Endodermal cell (in vitro differentiated cells): ENCODE measurements at places on chromosomes 2 and 18.

GRCh38 chr18:31598021-31598805, 6.5 kb downstream of the TTR start:
- no peaks in the 10 kb centered on the region for H3K27me3 ChIP-seq
- no peak for DNase-seq
- H3K4me1 ChIP-seq = no peaks in the 10 kb centered on the region

DNA sequence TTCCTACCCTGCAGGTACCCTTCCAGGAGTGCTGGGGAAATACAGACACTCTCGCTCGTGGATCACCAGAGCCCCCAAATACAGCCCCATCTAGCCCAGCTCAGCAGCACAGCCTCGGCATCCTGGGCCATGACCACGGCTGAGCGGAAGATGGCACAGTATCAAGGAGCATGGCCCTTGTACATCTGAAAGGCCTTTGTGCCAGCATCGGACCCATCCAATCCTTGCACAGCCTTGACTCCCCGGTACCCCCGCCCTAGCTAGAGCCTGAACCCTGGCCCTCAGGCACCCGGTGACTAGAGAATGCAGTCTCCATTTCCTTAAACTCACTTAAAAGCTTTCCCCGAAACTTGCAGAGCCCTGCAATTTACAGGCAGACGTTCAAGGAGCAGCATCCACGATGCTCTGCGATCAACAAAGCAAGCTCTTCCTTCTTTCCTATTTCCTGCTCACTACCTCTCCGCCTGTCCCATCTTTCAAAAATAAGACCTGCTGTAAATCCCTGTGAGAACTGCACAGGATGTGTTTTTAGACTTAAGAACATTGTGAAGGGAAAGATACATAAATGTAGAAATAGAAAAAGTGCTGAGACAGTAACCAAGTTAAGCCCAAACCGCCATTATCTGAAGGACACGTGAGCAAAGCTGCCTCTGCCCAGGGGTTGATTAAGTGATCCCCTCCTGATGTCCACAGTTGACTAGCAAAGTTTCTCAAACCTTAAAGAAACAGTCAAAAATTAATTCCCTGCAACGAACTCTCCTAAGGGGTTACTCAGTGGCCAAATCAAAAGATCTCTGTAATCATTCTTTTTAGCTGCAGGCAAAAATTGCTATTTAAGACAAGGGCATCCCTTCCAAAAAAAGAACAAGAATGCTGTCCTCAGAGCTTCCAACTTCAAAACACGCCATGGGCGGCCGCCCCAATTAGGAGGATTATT, 48.5 kb downstream of the ZNF516 start:
- H3K27ac ChIP-seq = no peak overlapping the region
- DNase-seq = no peak
- no peaks in the 10 kb centered on the region for H3K36me3 ChIP-seq
- no peaks in the 10 kb centered on the region for H3K27me3 ChIP-seq

- no peak for DNase-seq
- H3K4me1 ChIP-seq = peaks cover 2% of the 10 kb centered on the region
- no peaks in the 10 kb centered on the region for H3K27me3 ChIP-seq
- H3K27ac ChIP-seq = no peak overlapping the region
These were observed 42.0 kb upstream of the MSH2 start for GRCh38 chr2:47360927-47361326.

- no peak overlapping the region for H3K27ac ChIP-seq
- peak; percentile 81 for DNase-seq
- no peaks in the 10 kb centered on the region for H3K36me3 ChIP-seq
- H3K27me3 ChIP-seq = peaks cover 100% of the 10 kb centered on the region
- H3K4me3 ChIP-seq = no peak overlapping the region
These were observed 31.1 kb upstream of the ATP6V1B1 start for GRCh38 chr2:70904371-70905216.

- H3K36me3 ChIP-seq = no peaks in the 10 kb centered on the region
- no peak for DNase-seq
- H3K27ac ChIP-seq = no peak overlapping the region
These were observed 68.8 kb upstream of the ZNF397 start for GRCh38 chr18:35172009-35172408.

DNA sequence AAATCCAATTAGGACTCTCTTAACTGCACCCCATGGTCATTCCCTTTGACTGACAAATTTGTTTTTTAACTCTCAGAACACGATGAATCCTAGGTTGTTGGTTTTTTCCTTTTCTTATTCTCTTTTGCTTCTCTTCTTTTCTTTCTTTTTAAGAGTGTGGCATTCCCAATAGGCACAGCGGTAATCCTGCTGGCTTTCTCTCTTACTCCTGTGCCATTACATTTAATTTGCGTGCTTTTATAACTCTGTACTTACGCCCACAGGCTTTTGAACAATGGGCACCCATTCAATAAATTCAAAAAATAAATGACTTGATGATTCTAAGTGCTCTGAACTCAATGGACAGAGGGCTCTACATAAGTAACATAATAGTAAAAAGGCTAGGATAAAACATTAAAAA, 189.0 kb upstream of the SMAD7 start:
- H3K27me3 ChIP-seq = no peaks in the 10 kb centered on the region
- H3K4me3 ChIP-seq = no peak overlapping the region
- peaks cover 10% of the 10 kb centered on the region for H3K4me1 ChIP-seq
- H3K36me3 ChIP-seq = no peaks in the 10 kb centered on the region
- H3K27ac ChIP-seq = no peak overlapping the region

- no peaks in the 10 kb centered on the region for H3K27me3 ChIP-seq
- H3K27ac ChIP-seq = no peak overlapping the region
- H3K4me1 ChIP-seq = no peaks in the 10 kb centered on the region
- no peak overlapping the region for H3K4me3 ChIP-seq
- no peak for DNase-seq
These were observed 679.1 kb upstream of the ZEB2 start for GRCh38 chr2:145199042-145199441.

GRCh38 chr2:232236200-232236599, 142.4 kb upstream of the ALPP start:
- DNase-seq = no peak
- H3K4me3 ChIP-seq = no peak overlapping the region
- H3K27me3 ChIP-seq = peaks cover 30% of the 10 kb centered on the region

DNA sequence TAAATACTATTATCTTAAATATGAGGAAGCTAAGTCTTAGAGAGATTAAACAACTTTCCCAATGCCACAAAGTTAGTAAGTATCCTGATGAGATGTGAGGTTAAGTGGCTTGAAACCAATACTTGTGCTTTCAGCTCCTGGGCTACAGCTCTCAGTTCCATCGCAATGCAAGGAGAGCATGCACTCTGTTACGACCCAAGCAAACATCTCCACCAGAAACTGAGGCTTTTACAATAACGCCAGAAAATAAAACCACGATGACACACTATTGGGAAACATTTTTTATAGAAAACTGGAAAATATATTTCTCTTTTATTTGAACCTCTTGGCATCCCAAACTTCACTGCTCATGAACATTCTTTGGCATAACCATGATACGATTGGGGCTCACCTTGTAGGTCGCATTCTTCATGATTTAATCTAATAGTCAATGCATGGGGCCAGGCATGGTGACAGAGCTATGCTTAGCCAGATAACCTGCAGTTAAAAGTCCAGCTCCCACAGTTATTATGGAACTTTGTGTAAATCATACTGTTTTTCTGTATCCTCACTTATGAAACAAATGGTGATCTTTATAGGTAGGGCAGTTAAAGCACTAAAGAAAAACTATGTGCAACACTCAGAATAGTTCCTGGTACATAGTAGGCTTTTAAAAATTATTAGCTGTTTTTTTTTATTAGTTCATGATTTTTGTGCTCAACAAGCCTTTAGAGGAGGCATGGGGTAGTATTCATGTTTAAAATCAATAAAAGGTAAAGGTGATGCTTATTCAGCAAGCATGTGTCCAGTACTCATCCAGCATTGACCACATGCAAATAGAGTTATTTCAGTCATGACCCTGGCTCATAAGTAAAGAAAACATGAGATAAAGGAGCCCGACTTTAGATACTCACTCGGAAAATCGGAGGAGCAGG, 238.3 kb upstream of the TRIB2 start:
- H3K4me1 ChIP-seq = no peaks in the 10 kb centered on the region
- DNase-seq = no peak
- H3K27ac ChIP-seq = no peak overlapping the region

- no peak overlapping the region for H3K27ac ChIP-seq
- H3K4me3 ChIP-seq = no peak overlapping the region
- H3K36me3 ChIP-seq = no peaks in the 10 kb centered on the region
- no peaks in the 10 kb centered on the region for H3K27me3 ChIP-seq
- no peaks in the 10 kb centered on the region for H3K4me1 ChIP-seq
- no peak for DNase-seq
These were observed 43.5 kb downstream of the SPTBN1 start for GRCh38 chr2:54499661-54500060.

GRCh38 chr2:221492636-221493035, 79.5 kb downstream of the EPHA4 start:
- DNase-seq = no peak
- H3K4me3 ChIP-seq = no peak overlapping the region
- H3K27ac ChIP-seq = no peak overlapping the region
- H3K36me3 ChIP-seq = peaks cover 33% of the 10 kb centered on the region
- peaks cover 16% of the 10 kb centered on the region for H3K4me1 ChIP-seq

GRCh38 chr18:32167980-32168730, 21.7 kb upstream of the MEP1B start:
- H3K27me3 ChIP-seq = no peaks in the 10 kb centered on the region
- H3K27ac ChIP-seq = no peak overlapping the region
- H3K36me3 ChIP-seq = no peaks in the 10 kb centered on the region
- no peak for DNase-seq
- H3K4me1 ChIP-seq = no peaks in the 10 kb centered on the region
- no peak overlapping the region for H3K4me3 ChIP-seq

DNA sequence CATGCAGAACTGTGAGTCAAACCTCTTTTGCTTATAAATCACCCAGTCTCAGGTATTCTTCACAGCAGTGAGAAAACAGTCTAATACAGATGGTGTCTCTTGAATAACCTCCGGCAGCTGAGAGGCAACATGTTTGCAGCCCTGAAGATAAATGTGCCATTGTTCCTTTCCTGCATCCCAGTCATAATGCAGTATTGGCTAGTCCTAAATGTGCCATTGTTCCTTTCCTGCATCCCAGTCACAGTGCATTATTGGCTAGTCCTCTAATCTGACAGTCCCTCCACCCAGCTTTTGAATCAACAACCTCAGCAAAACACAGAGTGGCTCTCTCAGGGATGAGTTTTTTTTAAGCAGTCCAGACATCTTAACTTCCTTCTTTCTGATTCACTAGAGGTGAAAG, 550.7 kb downstream of the RIT2 start:
- H3K4me1 ChIP-seq = no peaks in the 10 kb centered on the region
- peaks cover 5% of the 10 kb centered on the region for H3K27me3 ChIP-seq
- H3K36me3 ChIP-seq = no peaks in the 10 kb centered on the region
- DNase-seq = no peak
- no peak overlapping the region for H3K27ac ChIP-seq
- H3K4me3 ChIP-seq = no peak overlapping the region

GRCh38 chr2:15805772-15806171, 134.6 kb upstream of the MYCN start:
- no peaks in the 10 kb centered on the region for H3K27me3 ChIP-seq
- peaks cover 3% of the 10 kb centered on the region for H3K4me1 ChIP-seq
- DNase-seq = no peak
- H3K27ac ChIP-seq = no peak overlapping the region

DNA sequence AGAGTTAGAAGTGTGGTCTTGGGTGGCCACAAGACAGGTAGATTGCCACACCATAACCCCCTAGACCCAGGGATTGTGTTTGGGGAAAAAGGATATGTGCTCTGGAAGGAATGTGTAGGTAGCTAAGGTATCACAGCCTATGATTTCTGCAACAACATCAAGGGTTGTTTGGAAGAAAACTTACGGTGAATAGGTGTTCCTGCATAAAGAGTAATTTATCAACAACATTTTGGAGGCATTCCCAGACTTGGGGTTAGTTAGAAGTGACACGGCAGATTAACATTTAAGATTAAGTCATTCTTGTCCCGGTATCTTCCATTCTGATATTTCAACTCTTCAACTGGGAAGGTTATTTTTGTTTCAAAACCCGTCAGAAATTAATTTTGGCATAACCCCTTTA, 65.5 kb downstream of the SPP2 start:
- H3K36me3 ChIP-seq = no peaks in the 10 kb centered on the region
- DNase-seq = no peak
- no peaks in the 10 kb centered on the region for H3K4me1 ChIP-seq
- no peak overlapping the region for H3K27ac ChIP-seq
- no peak overlapping the region for H3K4me3 ChIP-seq
- no peaks in the 10 kb centered on the region for H3K27me3 ChIP-seq

DNA sequence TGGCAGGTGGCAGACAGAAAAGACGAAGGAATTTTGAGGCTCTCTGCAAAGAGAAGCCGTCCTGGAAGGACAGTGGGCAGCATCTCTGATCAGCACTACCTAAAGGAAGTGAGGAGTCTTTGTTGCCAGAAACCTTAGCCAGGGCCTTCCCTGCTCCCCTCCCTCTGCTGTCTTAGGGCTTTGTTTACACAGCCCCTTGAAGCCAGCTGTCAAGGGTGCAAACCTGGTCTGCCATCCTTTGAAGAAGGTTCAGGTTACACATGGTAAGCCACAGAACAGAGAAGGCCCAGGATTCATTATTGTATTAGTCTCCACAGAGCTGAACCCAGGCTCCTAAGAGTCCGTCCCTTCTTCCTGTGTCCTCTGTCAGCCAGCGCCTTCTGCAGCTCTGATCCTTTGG, 356.7 kb downstream of the TGIF1 start:
- no peak overlapping the region for H3K4me3 ChIP-seq
- no peak overlapping the region for H3K27ac ChIP-seq
- H3K4me1 ChIP-seq = no peaks in the 10 kb centered on the region
- H3K36me3 ChIP-seq = peaks cover 8% of the 10 kb centered on the region
- no peaks in the 10 kb centered on the region for H3K27me3 ChIP-seq

GRCh38 chr2:179613701-179614100, 247.7 kb downstream of the ZNF385B start:
- no peaks in the 10 kb centered on the region for H3K27me3 ChIP-seq
- peaks cover 11% of the 10 kb centered on the region for H3K4me1 ChIP-seq
- no peak for DNase-seq
- no peak overlapping the region for H3K27ac ChIP-seq

DNA sequence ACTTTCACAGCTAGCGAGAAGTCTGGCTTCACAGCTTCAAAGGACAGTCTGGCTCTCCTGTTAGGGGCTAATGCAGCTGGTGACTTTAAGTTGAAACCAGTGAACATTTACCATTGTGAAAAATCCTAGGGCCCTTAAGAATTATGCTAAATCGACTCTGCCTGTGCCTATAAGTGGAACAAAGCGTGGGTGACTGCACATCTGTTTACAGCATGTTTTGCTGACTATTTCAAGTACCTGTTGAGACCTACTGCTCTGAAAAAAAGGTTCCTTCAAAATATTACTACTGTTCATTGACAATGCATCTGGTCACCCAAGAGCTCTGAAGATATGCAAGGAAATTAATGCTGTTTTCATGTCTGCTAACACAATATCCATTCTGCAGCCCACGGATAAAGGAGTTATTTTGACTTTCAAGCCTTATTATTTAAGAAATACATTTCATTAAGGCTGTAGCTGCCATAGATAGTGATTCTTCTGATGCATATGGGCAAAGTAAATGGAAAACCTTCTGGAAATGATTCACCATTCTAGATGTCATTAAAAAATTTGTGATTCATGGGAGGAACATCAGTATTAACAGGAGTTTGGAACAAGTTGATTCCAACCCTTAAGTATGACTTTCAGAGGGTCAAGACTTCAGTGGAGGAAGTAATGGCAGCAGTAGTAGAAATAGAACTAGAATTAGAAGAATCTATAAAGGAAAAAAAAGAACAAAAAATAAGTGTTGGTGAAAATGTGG, 48.9 kb downstream of the POLR1A start:
- DNase-seq = no peak
